Vagina (tissue), 2 donors: ENCODE measurements at places on chromosomes 1 and 21.

DNA sequence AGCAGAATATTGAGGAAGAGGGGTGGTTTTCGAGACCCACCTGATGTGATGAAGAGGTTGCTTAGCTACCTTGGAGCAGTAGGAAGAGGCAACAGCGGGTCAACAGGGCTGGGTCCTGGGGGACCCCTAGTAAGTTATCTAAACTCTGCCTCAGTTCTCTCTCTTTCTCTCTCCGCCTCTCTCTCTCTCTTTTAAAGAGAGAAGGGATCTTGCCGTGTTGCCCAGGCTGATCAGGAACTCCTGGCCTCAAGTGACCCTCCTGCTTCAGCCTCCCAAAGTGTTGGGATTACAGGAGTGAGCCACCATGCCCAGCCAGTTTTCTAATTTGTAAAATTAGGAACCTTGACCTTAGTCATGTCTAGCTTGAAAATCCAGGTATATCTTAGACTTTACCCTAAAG is 77.9 kb downstream of the C1orf21 start:
- no peak for DNase-seq

DNA sequence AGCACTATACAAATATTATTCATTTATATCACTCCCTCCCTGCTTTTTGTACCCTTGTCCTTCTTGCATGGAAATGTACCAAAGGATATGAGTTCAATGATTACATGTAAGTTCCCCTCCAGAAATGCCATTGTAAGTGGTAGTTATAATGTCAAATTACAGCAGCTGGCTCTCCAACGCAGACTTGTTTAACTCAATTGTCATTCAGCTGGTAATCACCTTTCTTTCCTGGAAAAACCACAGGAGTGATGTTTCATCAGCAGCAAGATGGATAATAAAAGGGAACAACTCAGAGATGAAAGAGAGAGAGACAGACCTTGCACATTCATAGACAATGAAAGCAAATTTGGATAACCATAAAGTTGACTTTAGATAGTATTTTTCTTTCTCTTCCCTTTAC is 578.6 kb upstream of the PBX1 start:
- DNase-seq, result no peak

DNA sequence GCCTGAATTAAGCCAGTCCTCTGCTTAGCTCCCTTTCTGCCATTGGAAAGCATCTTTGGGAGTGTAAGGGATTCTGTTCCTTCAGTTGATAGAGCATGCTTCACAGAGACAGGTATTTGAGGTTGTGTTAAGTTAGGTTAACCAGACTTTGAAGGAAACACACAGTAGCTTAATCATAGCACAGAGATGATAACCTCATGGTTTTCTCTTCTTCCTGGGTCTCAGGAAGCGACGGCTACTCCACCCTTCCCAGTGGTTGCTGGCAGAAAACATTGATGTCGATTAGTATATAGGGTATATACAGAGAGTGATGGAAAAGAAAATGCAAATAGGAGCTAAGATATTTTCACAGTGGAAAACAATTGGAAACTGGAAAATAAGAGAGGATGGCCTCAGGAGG is 42.0 kb downstream of the S1PR1 start:
- DNase-seq, result no peak

DNA sequence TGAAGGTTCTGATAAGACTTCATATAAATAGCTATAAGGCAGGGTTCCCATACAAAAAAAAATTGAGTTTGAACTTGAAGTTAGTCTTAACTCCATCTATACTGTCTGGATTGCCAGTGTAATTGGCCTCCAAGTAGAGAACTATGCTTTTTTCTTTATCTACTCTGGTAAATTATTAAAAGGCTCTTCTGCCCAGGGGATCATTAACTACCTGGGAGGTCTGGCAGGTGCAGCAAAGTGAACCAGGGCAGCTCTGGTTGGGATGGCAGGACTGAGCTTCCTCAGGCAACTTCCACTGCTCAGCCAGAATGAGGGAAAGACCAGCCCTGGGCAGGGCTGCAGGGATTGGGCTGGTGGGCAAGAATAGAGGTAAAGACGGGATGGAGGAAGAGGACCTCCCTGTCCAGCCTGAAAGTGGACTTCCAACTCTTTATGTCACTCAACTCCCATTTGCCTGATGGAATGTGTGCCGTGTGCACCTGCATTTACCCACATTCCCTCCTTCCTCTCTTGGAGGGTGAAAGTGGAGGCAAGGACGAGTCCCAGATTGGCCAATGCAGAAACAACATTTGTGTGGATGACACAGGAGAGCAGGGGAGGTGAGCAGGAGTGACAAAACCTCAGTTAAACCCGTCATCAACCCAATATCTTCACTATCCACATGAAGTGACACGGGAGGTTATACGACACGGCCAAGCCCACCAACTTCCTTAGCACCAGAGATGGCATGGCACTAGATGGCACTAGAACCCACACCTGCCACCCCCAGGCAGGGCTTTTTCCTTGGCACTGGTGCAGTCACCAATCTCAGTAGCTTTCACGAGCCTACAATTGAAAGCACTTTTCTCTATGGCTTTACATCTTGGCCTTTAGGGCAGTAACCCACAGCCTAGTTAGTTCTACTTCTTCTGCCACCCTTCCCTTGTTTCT is 25.2 kb downstream of the CCN1 start:
- DNase-seq, result no peak
